ENCODE measurements at places on chromosomes 11 and 22. TPM values are rescaled to one million over a fixed set of nuclear protein-coding genes. Genes with fewer than 3 reads are reported as not detected.

Gene OR52N4
- polyA plus RNA-seq, result not detected

Gene SLC1A2
- polyA plus RNA-seq, result 0.14 TPM

Gene ROBO4
- 17.2 TPM for polyA plus RNA-seq

Gene MCAM
- 48.5 TPM for polyA plus RNA-seq

Gene PIWIL4
- 2.7 TPM for polyA plus RNA-seq

Gene RBM14
- polyA plus RNA-seq, result 60.4 TPM

Gene ETS1
- polyA plus RNA-seq, result 77.5 TPM

Gene TUB
- 24.5 TPM for polyA plus RNA-seq

Gene MPZL2
- 20.7 TPM for polyA plus RNA-seq

Gene OR56A1
- not detected for polyA plus RNA-seq

Gene CTSW
- polyA plus RNA-seq, result 1.2 TPM

Gene WNT11
- 11.7 TPM for polyA plus RNA-seq

Gene PATE2
- not detected for polyA plus RNA-seq

Gene RIC3
- polyA plus RNA-seq, result 22.0 TPM

Gene ANGPTL5
- not detected for polyA plus RNA-seq

Gene CRYBB2
- not detected for polyA plus RNA-seq

Gene PRR33
- 0.07 TPM for polyA plus RNA-seq

Gene TIGD3
- polyA plus RNA-seq, result 0.69 TPM

Gene BCO2
- 3.1 TPM for polyA plus RNA-seq

Gene OR51I1
- polyA plus RNA-seq, result not detected

Gene MUC5AC
- 0.01 TPM for polyA plus RNA-seq

Gene APLNR
- polyA plus RNA-seq, result 89.4 TPM

Gene C22orf42
- polyA plus RNA-seq, result not detected

Gene GSTT2
- polyA plus RNA-seq, result not detected

Gene C11orf87
- 0.32 TPM for polyA plus RNA-seq

Gene SCGB2A2
- polyA plus RNA-seq, result not detected

Gene C11orf91
- polyA plus RNA-seq, result not detected

Gene MB
- polyA plus RNA-seq, result not detected

Gene CD3D
- polyA plus RNA-seq, result 0.61 TPM

Gene TRIM48
- not detected for polyA plus RNA-seq

Gene PAMR1
- 5.9 TPM for polyA plus RNA-seq

Gene FLRT1
- 2.7 TPM for polyA plus RNA-seq

Gene NCF4
- 1.5 TPM for polyA plus RNA-seq

Gene TOLLIP
- 41.5 TPM for polyA plus RNA-seq

Gene BTBD18
- 0.19 TPM for polyA plus RNA-seq

Gene MS4A2
- polyA plus RNA-seq, result not detected

Gene NAALADL1
- polyA plus RNA-seq, result 13.0 TPM

Gene AASDHPPT
- 80.6 TPM for polyA plus RNA-seq

Gene OR52A1
- polyA plus RNA-seq, result not detected

Gene CASP5
- polyA plus RNA-seq, result not detected

Measured in right renal cortex interstitium (tissue), 3 donors.